A549 treated with DMSO at 1 μM for 4 hours (cell line): ENCODE measurements at places on chromosomes 4 and X. TPM values are rescaled to one million over a fixed set of nuclear protein-coding genes. Genes with fewer than 3 reads are reported as not detected.

The GABRB1 gene
- total RNA-seq, result not detected in 5 replicates

The PCYT1B gene
- 0.05 TPM in 1 of 5 replicates, not detected in the others for total RNA-seq

The STEEP1 gene
- 31.1 to 40.9 TPM (median 33.2 TPM) in 5 replicates for total RNA-seq

The MAGEA2B gene
- total RNA-seq, result 0.12 TPM in 1 of 5 replicates, not detected in the others

The EIF4E gene
- total RNA-seq, result 86.5 to 139 TPM (median 97.7 TPM) in 5 replicates

The RBMXL3 gene
- total RNA-seq, result not detected in 5 replicates

The STPG2 gene
- total RNA-seq, result not detected in 5 replicates

The HTN3 gene
- not detected in 5 replicates for total RNA-seq

The EPHA5 gene
- 0.38 to 0.63 TPM (median 0.51 TPM) in 5 replicates for total RNA-seq

The UGT2B10 gene
- 0.10 TPM in 1 of 5 replicates, not detected in the others for total RNA-seq

The ADAMTS3 gene
- total RNA-seq, result 0.02 TPM in 1 of 5 replicates, not detected in the others

The MXRA5 gene
- not detected in 5 replicates for total RNA-seq

The RCHY1 gene
- 13.7 to 18.0 TPM (median 15.7 TPM) in 5 replicates for total RNA-seq

The AMER1 gene
- 2.4 to 3.5 TPM (median 2.9 TPM) in 5 replicates for total RNA-seq

The SSX4 gene
- not detected in 5 replicates for total RNA-seq

The ARHGAP24 gene
- total RNA-seq, result 3.4 to 4.9 TPM (median 4.3 TPM) in 5 replicates

The PCDH7 gene
- total RNA-seq, result 0.09 to 0.41 TPM (median 0.11 TPM) in 5 replicates

The COX7B2 gene
- not detected in 5 replicates for total RNA-seq

The GLOD5 gene
- not detected in 5 replicates for total RNA-seq

The TIGD2 gene
- 4.3 to 5.6 TPM (median 5.4 TPM) in 5 replicates for total RNA-seq

The CLDN34 gene
- total RNA-seq, result not detected in 5 replicates

The AR gene
- total RNA-seq, result 3.4 to 4.7 TPM (median 4.1 TPM) in 5 replicates

The CT83 gene
- not detected in 5 replicates for total RNA-seq

The ALAS2 gene
- not detected in 5 replicates for total RNA-seq

The SPANXC gene
- 0.45 to 1.1 TPM (median 0.94 TPM) in 5 replicates for total RNA-seq

The UPF3B gene
- 19.3 to 22.4 TPM (median 20.9 TPM) in 5 replicates for total RNA-seq

The BTC gene
- 0.76 to 1.8 TPM (median 1.2 TPM) in 5 replicates for total RNA-seq

The LRCH2 gene
- 0.01 to 0.05 TPM in 2 of 5 replicates, not detected in the others for total RNA-seq

The TAB3 gene
- total RNA-seq, result 8.1 to 12.4 TPM (median 10.3 TPM) in 5 replicates

The DDX53 gene
- total RNA-seq, result not detected in 5 replicates

The CAMK2D gene
- total RNA-seq, result 16.5 to 19.4 TPM (median 18.4 TPM) in 5 replicates
